ENCODE measurements at places on chromosomes 11 and 22. TPM values are rescaled to one million over a fixed set of nuclear protein-coding genes. Genes with fewer than 3 reads are reported as not detected.

SPTBN2 gene
- total RNA-seq, result 3.3 TPM

TPCN2 gene
- total RNA-seq, result 5.9 TPM

MCAT gene
- 9.9 TPM for total RNA-seq

FDXACB1 gene
- total RNA-seq, result 2.0 TPM

PPP6R3 gene
- 139 TPM for total RNA-seq

MYOD1 gene
- not detected for total RNA-seq

THY1 gene
- total RNA-seq, result 9.6 TPM

AAMDC gene
- total RNA-seq, result 42.9 TPM

GAS2 gene
- total RNA-seq, result 3.4 TPM

CNIH2 gene
- total RNA-seq, result 0.85 TPM

RIC8A gene
- total RNA-seq, result 148 TPM

EMID1 gene
- 0.28 TPM for total RNA-seq

IGSF22 gene
- under 0.01 TPM for total RNA-seq

BLID gene
- 20.0 TPM for total RNA-seq

KRTAP5-10 gene
- not detected for total RNA-seq

CRY2 gene
- 10.2 TPM for total RNA-seq

KRTAP5-8 gene
- not detected for total RNA-seq

SUSD2 gene
- total RNA-seq, result 20.9 TPM

GRM5 gene
- under 0.01 TPM for total RNA-seq

OR2AT4 gene
- not detected for total RNA-seq

CRACR2B gene
- total RNA-seq, result 0.58 TPM

CTSC gene
- 197 TPM for total RNA-seq

MS4A3 gene
- not detected for total RNA-seq

EMSY gene
- total RNA-seq, result 9.4 TPM

SCGB1D4 gene
- total RNA-seq, result not detected

BACE1 gene
- 27.2 TPM for total RNA-seq

MYEOV gene
- total RNA-seq, result 4.8 TPM

IL18 gene
- under 0.01 TPM for total RNA-seq

LGALS12 gene
- total RNA-seq, result not detected

TIGD3 gene
- total RNA-seq, result 0.19 TPM

MS4A12 gene
- total RNA-seq, result not detected

Measured in regular cardiac myocyte (primary cell).